ENCODE measurements at places on chromosomes 7 and 10. TPM values are rescaled to one million over a fixed set of nuclear protein-coding genes. Genes with fewer than 3 reads are reported as not detected.

Gene WIPF3
- 2.5 TPM for polyA plus RNA-seq

Gene POR
- polyA plus RNA-seq = 60.8 TPM

- no peak for DNase-seq
Observed at GRCh38 chr7:27156916-27157701, 634 bp upstream of the HOXA7 start.

- no peak for DNase-seq
Observed at GRCh38 chr10:13847201-13847631, 260.5 kb downstream of the PRPF18 start.

DNA sequence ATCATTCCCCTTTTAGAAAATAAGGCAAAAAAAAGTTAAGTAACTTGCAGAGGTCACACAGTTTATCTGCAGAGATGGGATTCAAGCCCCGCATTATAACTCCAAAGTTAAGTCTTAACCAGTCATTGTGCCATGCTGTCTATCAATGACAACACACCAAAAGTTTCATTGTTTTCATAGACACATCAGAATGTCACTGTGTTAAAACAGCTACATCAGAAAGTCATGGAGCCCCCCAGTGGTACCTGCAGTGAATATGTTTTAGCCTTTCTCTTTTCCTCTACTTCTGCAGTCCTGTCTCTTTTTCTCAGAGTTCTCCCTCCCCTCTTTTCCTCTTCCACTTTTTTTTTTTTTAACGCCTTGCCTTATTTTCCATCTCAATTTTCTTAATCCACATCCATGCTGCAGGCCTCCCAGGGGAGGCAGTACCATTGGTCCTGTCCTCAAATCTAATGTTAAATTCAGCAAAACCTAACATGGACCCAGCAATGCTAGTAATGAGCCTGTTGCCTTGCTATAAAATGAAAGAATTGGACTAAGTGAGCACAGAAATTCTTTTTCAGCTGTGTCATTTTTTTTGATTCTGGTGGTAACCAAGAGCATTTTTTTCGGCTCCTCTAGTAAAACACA lies 3.8 kb upstream of the NRCAM start:
- peak; percentile 9 for DNase-seq

- DNase-seq = no peak
Observed at GRCh38 chr7:135704074-135704473, 23.9 kb downstream of the SLC13A4 start.

GRCh38 chr10:133336577-133337369 lies at the start of gene CALY:
Gene CALY (minus strand): TSS chr10:133336896. CDS start chr10:133328989, 7,907 bp downstream.
- no peak for DNase-seq

Data from left renal pelvis (tissue), 4 donors.